ENCODE measurements at places on chromosomes 5 and 9.
A peak's percentile ranks its signal among the peaks of the same experiment; 100 is the strongest.

DNA sequence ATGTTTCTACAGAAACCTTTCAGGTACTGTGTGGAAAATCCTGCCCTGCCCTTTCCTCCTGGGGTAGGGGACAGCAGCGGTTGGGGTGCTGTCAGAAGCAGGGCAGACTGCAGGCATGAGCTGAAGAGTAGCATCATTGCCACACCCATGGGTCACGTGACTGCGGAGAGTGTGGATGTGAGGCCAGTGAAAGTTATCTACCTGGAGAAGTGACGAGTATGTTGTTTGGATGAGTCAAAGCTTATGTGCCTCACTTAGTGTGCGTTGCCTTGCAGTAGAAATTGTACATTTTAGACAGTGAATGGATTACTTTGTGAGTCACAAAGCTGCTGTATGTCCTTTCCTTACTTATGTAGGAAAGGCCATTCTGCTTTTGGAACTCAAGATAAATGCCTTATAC, 21.7 kb upstream of the ACTBL2 start:
- H3K36me3 ChIP-seq = no peaks in the 10 kb centered on the region
- H3K27me3 ChIP-seq = no peaks in the 10 kb centered on the region
- no peak for DNase-seq
- H3K4me3 ChIP-seq = no peak overlapping the region
- H3K4me1 ChIP-seq = no peaks in the 10 kb centered on the region
- H3K27ac ChIP-seq = no peak overlapping the region

DNA sequence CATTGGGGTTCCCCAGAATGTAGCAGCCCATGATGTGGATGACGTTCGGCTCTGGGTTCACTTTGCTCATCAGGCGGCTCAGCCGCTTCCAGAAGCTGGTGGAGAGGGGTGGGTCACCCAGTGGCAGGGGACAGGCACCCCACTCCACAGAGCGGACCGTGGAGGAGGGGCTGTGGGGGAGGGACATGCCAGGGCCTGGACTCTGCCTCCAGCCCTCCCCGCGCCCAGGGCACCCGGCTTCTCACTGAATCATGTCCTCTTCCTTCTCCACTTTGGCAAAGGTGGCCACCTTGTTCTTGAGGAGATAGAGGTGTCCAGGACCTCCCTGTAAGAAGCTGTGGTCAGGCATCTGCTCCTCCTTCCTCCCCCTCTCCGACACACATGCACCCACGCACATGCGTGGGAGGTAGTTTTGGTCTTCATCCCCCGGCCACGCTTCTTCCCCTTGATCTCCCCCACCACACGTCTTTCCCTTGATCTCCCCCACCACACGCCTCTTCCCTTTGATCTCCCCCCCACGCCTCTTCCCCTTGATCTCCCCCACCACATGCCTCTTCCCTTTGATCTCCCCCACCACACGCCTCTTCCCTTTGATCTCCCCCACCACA, 8.9 kb upstream of the ENTPD8 start:
- H3K4me3 ChIP-seq = no peak overlapping the region
- H3K4me1 ChIP-seq = peaks cover 77% of the 10 kb centered on the region
- H3K27me3 ChIP-seq = no peaks in the 10 kb centered on the region
- DNase-seq = no peak
- H3K27ac ChIP-seq = no peak overlapping the region

DNA sequence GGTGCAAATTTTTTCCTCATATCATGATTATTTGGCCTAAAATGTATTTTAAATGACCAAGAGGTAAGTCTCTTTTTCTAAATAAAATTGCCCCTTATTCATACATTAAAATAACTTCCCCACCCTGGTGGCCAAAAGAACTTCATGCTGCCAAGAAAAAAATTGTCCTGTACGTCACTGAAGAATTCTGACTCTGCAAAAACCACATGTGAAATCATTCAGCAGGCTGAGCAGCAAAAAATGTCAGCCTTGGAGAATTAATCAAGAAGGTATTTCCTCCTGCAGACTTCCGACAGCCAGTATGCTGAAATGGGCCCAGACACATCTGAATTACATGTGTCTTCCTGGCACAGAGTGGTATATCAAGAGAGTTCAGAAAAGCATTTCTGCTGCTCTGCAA, 94.6 kb upstream of the HMHB1 start:
- H3K27me3 ChIP-seq = no peaks in the 10 kb centered on the region
- H3K36me3 ChIP-seq = no peaks in the 10 kb centered on the region
- no peak overlapping the region for H3K4me3 ChIP-seq
- no peak overlapping the region for H3K27ac ChIP-seq
- DNase-seq = no peak

- H3K27ac ChIP-seq = no peak overlapping the region
- no peak for DNase-seq
- H3K27me3 ChIP-seq = no peaks in the 10 kb centered on the region
Measured at GRCh38 chr9:24258626-24259025, 287.1 kb downstream of the IZUMO3 start.

DNA sequence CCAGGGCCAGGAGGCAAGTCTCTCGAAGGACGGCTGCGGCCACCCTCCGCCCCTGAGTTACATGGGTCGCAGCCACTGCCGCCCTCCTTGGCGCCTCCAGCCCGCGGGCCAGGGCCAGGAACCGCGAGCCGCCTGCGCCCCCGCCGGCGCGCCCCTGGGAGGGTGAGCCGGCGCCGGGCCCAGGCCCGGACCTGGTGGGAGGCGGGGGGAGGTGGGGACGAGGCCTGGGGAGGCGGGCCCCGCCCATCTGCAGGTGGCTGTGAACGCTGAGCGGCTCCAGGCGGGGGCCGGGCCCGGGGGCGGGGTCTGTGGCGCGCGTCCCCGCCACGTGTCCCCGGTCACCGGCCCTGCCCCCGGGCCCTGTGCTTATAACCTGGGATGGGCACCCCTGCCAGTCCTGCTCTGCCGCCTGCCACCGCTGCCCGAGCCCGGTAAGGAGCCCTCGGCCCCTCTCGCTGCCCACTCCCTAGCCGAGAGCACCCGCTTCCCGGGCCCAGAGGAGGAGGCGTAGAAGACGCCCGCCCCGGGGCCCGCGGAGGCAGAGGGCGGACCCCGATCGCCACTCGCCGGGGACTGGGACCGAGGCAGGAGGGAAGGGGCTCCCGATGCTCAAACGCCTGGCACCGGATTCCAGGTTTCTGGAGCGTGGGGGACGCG, at the start of gene ASS1:
Gene ASS1, plus strand, starts transcription at position 397 of the 657 bp plus-strand sequence. CDS start 7,268 bp downstream, outside the sequence.
- H3K27me3 ChIP-seq = peaks cover 25% of the 10 kb centered on the region
- H3K36me3 ChIP-seq = no peaks in the 10 kb centered on the region
- no peak within 1 kb of the TSS for H3K27ac ChIP-seq
- DNase-seq = no peak
- H3K4me3 ChIP-seq = no peak within 1 kb of the TSS

- no peaks in the 10 kb centered on the region for H3K36me3 ChIP-seq
- H3K27me3 ChIP-seq = no peaks in the 10 kb centered on the region
- no peak overlapping the region for H3K27ac ChIP-seq
- DNase-seq = no peak
- no peaks in the 10 kb centered on the region for H3K4me1 ChIP-seq
- no peak overlapping the region for H3K4me3 ChIP-seq
Measured at GRCh38 chr5:95986937-95987520, 25.4 kb upstream of the ELL2 start.

DNA sequence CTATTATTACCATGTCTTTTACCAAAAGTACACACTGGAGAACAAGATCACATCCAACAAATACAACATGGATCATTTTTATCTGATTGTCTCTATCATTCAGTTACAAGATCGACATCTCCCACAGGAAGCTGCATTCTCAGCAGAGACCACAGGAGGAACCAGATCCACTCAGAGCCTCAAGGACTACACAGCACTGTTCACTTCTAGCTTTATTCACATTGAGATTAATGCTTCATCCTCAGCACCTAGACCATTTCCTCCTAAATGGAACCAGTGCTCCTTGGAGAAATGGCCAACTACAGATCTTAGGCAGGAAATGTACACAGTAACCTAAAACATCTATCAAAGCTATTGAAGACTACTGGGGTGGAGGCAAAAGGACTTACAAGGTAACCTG, 13.3 kb upstream of the C5orf15 start:
- H3K36me3 ChIP-seq = peaks cover 86% of the 10 kb centered on the region
- H3K4me1 ChIP-seq = no peaks in the 10 kb centered on the region
- no peaks in the 10 kb centered on the region for H3K27me3 ChIP-seq
- no peak overlapping the region for H3K27ac ChIP-seq
- no peak overlapping the region for H3K4me3 ChIP-seq
- DNase-seq = no peak

DNA sequence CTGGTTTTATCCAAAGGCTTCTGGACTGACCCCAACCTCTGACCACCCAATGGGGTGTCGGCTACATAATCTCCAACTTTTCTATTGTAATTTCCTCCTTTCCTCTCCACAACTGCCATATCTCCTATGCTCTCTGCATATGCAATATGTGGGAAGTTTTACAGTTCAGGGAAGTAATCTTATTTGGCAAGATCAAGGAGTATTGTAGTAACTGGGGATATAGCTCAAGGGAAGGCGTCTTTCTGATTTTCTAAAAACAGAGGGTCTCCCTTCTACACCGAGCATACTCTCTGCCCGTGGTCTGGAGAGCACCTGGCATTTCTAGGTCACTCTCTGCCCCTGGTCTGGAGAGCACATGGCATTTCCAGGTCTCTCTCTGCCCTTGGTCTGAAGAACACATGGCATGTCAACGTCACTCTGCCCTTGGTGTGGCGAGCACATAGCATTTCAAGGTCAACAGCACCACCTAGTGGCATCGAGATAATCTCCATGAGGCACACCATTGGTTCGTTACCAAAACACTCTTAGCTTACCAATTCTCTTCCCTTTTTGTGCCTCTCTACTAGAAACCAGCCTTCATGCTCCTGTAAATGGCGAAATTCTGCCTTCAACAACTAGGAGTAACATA, 616.4 kb upstream of the NUDT12 start:
- no peak overlapping the region for H3K27ac ChIP-seq
- no peak overlapping the region for H3K4me3 ChIP-seq

DNA sequence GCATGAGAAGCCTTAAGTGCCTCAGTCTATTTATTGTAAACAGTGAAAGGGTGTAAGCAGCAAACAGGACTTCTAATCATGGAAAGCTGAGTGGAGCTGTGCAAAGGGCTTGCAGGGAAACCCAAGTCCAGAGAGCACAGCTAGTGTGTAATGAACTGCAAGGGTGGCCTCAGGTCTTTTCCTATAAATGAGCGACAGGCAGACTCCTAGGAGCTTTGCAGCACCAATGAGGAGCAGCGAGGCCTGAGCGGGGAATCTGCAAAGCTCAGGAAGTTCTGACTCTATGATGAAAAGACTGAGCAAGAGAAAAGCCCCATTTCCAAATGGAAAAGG, 250.1 kb upstream of the MAP3K1 start:
- peaks cover 65% of the 10 kb centered on the region for H3K4me1 ChIP-seq
- no peaks in the 10 kb centered on the region for H3K36me3 ChIP-seq
- no peak overlapping the region for H3K4me3 ChIP-seq
- H3K27ac ChIP-seq = peak overlapping the region; percentile 57

- no peaks in the 10 kb centered on the region for H3K27me3 ChIP-seq
- DNase-seq = no peak
- H3K36me3 ChIP-seq = no peaks in the 10 kb centered on the region
- H3K4me1 ChIP-seq = no peaks in the 10 kb centered on the region
- H3K4me3 ChIP-seq = no peak overlapping the region
Measured at GRCh38 chr5:107799306-107799705, 128.6 kb upstream of the EFNA5 start.

DNA sequence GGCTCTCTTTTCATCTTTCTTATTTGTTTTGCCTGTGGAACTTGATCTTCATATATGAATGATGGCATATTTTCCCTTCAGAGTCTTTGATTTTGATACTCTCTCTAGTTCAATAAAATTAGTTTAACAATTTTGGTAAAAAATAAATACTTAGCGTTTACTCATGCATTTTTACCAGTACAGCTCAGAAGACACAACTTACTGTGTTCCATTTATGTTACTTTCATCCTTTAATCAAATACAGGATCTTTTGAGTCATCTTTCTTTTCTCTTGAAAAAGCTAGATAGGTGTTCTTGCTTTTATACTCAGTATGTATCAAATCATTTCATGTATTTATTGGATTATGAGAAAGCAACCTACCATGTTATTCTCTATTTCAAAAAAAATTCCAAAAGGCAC, 47.1 kb upstream of the RICTOR start:
- H3K36me3 ChIP-seq = peaks cover 99% of the 10 kb centered on the region
- DNase-seq = no peak
- no peak overlapping the region for H3K4me3 ChIP-seq
- H3K27ac ChIP-seq = no peak overlapping the region
- no peaks in the 10 kb centered on the region for H3K27me3 ChIP-seq
- H3K4me1 ChIP-seq = no peaks in the 10 kb centered on the region

GRCh38 chr5:127844581-127845021, 141.4 kb downstream of the CCDC192 start:
- H3K4me3 ChIP-seq = no peak overlapping the region
- H3K27me3 ChIP-seq = no peaks in the 10 kb centered on the region
- H3K4me1 ChIP-seq = peaks cover 7% of the 10 kb centered on the region
- DNase-seq = no peak
- no peak overlapping the region for H3K27ac ChIP-seq

- H3K27ac ChIP-seq = peak overlapping the region; percentile 74
- H3K27me3 ChIP-seq = no peaks in the 10 kb centered on the region
- no peaks in the 10 kb centered on the region for H3K36me3 ChIP-seq
- peak; percentile 56 for DNase-seq
- H3K4me1 ChIP-seq = peaks cover 28% of the 10 kb centered on the region
Measured at GRCh38 chr5:139149477-139150199, 48.5 kb downstream of the SIL1 start.

GRCh38 chr5:33538201-33538600, 97.4 kb downstream of the TARS1 start:
- H3K4me3 ChIP-seq = no peak overlapping the region
- DNase-seq = no peak
- no peak overlapping the region for H3K27ac ChIP-seq
- no peaks in the 10 kb centered on the region for H3K4me1 ChIP-seq
- H3K36me3 ChIP-seq = no peaks in the 10 kb centered on the region
- no peaks in the 10 kb centered on the region for H3K27me3 ChIP-seq

- peaks cover 29% of the 10 kb centered on the region for H3K4me1 ChIP-seq
- H3K36me3 ChIP-seq = no peaks in the 10 kb centered on the region
- DNase-seq = no peak
Measured at GRCh38 chr5:178355671-178356070, 123.1 kb upstream of the PHYKPL start.

DNA sequence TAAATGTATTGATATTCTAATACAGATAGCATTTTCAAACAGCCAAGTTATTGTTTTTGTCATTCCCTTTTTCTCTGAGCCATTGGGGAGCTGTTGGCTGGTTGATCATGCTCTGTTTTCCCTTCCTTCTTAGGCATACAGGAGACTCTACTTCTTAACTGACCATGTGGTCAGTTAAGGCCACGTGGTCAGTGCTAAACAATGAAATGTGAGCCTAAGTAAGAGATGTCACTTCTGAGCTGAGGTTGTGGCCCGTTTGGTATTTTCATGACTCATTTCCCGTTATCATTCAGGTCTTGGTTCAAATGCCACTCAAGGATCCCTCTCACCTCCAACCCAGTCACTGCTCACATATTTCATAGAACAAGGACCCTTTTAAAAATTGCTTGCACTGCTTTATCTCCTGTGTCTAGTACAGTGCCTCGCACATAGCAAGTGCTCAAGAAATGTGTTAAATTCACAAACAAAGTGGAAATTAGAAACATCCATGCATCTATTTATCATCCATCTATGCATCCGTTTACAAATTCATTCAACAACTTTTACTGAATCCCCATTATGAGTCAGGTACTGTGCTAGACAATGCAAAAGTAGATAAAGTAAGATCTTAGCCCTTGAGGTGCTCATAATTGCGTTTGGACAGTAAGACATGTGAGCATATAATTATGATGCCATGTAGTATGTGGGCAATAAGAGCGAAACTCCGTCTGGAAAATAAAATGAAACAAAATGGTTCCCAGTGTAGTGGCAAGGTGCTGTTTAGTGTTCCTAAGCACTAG, 50.7 kb downstream of the ARRDC3 start:
- no peaks in the 10 kb centered on the region for H3K36me3 ChIP-seq
- H3K27ac ChIP-seq = no peak overlapping the region
- H3K27me3 ChIP-seq = no peaks in the 10 kb centered on the region

All from CD14-positive monocyte (primary cell).